ENCODE measurements at places on chromosomes 11 and 22.

GRCh38 chr11:61969391-61969758 lies 1.9 kb upstream of the FTH1 start:
- DNase-seq = no peak

DNA sequence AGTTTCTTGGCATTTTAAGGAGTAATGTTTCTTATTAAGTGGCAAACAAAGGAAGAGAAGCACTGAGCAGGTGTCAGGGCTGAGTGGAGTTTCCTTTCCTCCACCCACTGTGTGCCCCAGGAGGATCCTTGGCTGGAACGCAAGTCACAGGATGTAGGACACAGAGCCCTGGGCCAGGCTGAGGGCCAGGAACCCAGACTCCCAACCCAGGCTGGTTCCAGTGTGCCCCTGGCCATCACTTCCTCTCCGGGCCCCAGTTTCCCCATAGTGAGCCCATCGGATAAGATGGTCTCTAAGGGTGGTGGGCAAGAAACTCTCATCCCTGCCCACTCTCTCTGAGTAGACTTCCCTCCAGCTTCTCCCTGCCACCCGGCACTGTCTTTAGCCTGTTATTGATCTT lies 45.3 kb downstream of the LMO1 start:
- DNase-seq = no peak

- no peak for DNase-seq
Observed at GRCh38 chr11:104819107-104819506, 79.2 kb downstream of the CASP12 start.

- DNase-seq = peak; percentile 96
Observed at GRCh38 chr11:77559686-77560401, 29.9 kb upstream of the AQP11 start.
